T1000 (cell line): ENCODE measurements at places on chromosomes 12 and 14.

GRCh38 chr12:121791671-121792551 is 1.6 kb downstream of the RHOF start:
- no peak for DNase-seq

- DNase-seq = peak; percentile 70
Measured at GRCh38 chr12:76030341-76031080, 1.1 kb downstream of the PHLDA1 start.

DNA sequence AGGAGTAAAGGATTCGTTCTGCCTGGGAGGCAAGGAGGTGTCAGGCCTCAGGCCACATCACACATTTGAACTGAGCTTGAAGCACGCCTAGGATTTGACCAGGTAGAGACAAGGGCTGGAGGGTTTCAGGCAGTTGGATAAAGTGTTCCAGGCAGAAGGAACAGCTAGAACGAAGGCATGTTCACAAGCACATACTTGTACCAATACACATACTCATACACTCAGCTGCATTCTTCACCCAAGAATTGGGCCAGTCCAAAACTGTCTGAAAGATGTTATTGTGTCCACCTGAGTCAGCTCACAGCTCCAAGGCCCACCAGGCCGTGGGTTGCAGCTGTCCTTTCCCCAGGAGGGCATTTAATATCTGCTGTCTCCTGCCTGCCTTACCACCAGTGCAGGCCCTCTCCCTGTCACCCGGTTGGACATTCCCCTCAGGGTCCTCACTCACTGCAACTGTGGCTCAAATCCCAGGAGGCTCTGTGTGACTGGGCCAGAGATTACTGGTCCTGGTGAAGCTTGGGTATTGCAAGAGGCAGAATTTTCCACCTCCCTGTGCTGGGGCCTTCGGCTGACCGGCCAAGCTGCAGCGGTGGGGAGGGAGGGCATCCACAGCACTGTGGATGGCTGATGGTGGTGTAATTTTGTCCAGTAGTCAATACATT is 12.8 kb upstream of the AQP2 start:
- DNase-seq = no peak

DNA sequence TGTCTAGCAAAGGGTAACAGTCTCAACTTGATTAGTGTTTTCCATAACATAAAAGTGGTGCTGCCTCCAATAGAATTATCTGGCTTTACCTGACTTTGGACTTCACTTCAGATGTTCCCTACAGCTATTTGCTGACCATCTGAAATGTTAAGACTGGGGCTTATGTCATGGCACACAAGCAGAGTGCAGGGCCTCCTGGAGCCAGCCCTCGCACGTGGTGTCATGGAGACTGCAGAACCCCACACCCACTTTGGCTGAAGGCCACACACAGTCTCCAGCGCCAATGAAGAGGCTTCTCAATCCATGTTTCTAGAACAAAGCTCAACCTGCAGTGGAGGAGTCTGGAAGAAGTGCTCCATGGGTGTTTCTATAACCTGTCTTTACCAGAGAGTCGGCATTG is 169.6 kb upstream of the FRMD6 start:
- no peak for DNase-seq

GRCh38 chr14:100774164-100774537 is 47.5 kb downstream of the DLK1 start:
- no peak for DNase-seq

GRCh38 chr12:117226505-117226904 is 36.2 kb upstream of the FBXO21 start:
- DNase-seq = no peak

GRCh38 chr14:30517737-30518136 is 41.2 kb upstream of the G2E3 start:
- DNase-seq = no peak

- DNase-seq = no peak
Measured at GRCh38 chr14:32050878-32051277, 26.2 kb upstream of the ARHGAP5 start.
